Motor neuron (in vitro differentiated cells): ENCODE measurements at places on chromosomes 5 and 9.

DNA sequence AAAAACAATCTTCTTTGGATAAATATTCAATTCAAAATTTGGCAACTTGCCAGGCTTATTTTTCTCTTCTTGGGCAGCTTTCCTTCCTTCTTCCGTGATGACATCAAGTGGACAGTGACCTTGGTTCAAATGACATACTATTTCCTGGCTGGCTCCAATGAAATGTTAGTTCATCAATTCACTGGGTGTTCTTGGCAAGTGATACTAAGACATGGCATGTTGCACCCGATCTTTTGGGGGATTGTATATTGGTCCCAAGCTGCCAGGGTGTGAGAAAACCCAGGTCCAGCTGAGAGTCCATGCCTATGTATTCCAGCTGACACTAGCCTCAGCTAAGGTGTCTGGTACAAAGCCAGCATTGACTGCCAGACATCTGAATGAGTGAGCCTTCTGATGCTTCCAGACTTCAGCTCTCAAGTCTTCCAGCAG lies 252.9 kb downstream of the MAT2B start:
- ATAC-seq = no peak

GRCh38 chr5:150457121-150457520 lies 7.6 kb upstream of the RPS14 start:
- ATAC-seq = no peak

- no peak for ATAC-seq
Measured at GRCh38 chr9:113580041-113580953, 116.8 kb downstream of the RGS3 start.

DNA sequence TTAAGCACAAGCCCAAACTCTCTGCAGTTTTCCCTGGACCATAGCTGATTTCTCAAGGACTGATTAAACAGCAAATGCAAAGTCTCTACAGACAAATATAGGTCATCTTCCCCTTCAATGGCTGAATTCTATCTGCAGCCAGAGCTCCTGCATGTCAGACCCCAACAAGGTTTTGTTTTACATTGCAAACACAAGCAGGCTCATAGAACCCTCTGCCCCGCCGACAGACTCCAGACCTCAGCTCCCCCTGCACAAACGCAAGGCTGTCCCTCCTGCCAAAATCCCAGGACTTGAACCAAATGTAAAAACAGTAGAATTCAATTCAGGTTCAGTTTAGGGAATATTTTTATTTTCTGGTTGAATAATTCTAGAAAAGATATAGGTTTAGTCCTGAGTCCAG lies 526.7 kb upstream of the TRPC7 start:
- ATAC-seq = no peak

DNA sequence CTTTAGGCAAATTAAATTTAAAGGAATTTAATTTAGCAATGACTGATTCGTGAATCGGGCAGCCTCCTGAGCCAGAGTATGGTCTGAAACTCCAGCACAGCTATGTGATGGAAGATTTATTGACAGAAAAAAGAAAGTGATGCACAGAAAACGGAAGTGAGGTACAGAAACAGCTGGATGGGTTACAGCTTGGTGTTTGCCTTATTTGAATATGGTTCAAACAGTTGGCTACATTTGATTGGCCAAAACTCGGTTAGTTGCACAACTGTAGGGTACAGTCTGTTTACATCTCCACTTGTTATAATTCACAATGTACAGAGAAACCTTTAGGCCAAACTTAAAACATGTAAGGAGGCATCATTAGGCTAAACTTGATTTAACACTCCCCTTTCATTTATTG lies 1716.1 kb upstream of the C9orf72 start:
- no peak for ATAC-seq

DNA sequence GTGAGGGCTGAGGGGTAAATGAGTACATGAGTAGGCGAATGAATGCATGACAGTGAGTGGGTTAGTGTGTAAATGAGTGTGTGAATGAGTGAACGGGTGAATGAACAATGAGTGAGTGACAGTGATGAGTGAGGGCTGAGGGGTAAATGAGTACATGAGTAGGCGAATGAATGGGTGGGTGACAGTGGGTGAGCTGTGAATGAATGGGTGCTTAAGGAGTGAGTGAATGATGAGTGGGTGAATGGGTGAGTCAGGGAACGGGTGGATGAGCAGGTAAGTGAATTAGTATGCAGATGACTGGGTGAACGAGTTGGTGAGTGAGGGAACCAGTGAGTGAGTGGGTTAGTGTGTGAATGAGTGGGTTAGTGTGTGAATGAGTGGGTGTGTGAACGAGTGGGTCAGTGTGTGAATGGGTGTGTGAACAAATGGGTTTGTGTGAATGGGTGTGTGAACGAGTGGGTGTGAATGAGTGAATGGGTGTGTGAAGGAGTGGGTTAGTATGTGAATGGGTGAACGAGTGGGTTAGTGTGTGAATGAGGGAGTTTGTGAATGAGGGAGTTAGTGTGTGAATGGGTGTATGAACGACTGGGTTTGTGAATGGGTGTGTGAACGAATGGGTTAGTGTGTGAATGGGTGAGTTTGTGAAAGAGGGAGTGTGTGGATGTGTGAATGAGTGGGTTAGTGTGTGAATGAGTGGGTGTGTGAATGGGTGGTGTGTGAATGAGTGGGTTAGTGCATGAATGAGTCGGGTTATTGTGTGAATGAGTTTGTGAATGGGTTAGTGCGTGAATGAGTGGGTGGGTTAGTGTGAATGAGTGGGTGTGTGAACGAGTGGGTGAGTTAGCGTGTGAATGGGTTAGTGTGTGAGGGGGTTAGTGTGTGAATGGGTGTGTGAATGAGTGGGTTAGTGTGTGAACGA lies 32.9 kb downstream of the NKD2 start:
- peak; percentile 24 for ATAC-seq

GRCh38 chr5:55672477-55672911 lies 39.6 kb downstream of the SLC38A9 start:
- peak; percentile 21 for ATAC-seq
